ENCODE measurements at places on chromosomes 6 and 20. TPM values are rescaled to one million over a fixed set of nuclear protein-coding genes. Genes with fewer than 3 reads are reported as not detected.

GRCh38 chr20:59403261-59403961, 103.0 kb downstream of the EDN3 start:
- H3K4me1 ChIP-seq, result peaks cover 6% of the 10 kb centered on the region
- H3K27me3 ChIP-seq, result peaks cover 9% of the 10 kb centered on the region
- no peak overlapping the region for H3K27ac ChIP-seq
- H3K36me3 ChIP-seq, result no peaks in the 10 kb centered on the region
- peak; percentile 75 for DNase-seq

DNA sequence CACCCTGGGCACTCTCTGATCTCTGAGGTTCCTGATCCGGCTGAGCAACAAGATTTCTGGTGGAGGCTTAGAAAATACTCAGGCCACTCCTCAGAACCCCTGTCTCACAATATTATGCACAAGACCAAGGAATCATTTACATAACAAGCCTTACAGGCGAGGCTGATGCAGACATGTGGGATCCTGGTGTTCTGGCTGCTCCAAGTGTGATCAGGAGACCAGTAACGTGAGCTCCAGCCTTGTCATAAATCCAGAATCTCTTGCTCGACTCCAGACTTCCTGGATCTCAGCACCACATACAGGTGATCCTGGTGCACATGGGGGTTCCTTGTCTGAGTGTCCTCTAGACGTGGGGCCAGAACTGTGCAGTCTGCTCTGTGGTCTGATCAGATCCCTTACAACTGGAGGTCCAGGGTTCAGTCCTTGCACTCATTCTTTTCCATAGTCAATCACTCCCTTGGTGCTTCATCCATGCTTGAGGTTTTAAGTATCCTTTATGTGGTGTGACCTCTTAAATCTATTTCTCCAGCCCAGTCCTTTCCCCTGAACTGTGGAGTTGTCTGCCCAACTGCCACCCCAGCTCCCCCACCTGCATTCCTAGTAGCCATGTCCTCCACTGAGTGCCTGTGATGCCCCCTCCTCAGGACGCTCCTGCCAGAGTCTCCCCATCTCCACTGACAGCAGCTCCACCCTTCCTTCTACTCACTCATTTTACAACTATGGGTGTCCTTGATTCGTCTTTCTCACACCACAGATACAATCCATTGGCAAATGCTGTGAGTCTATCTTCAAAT, 5.1 kb downstream of the HLA-C start:
- H3K4me1 ChIP-seq, result no peaks in the 10 kb centered on the region
- no peaks in the 10 kb centered on the region for H3K27me3 ChIP-seq
- H3K36me3 ChIP-seq, result no peaks in the 10 kb centered on the region
- H3K4me3 ChIP-seq, result no peak overlapping the region
- no peak overlapping the region for H3K27ac ChIP-seq
- no peak for DNase-seq

DNA sequence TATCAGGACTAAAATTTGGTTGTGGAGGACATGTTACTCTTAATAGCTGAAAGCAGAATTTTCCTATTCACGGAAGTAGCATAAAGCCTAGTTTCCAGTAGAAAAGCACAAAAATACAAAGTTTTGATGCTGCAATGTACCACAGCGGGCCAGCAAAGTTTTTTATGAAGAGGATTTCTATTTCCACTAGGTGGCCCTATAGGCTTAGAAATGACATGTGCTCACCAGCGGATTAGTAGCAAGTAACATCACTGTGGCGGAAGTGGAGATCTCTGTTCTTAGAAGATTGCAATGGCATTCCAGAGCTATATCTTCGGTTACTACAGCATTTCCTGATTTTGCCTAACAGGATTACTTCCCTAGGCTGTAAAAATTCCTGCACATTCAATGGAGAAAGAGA, 1219.0 kb upstream of the EYS start:
- no peak for DNase-seq
- H3K27ac ChIP-seq, result no peak overlapping the region
- no peak overlapping the region for H3K4me3 ChIP-seq
- H3K27me3 ChIP-seq, result no peaks in the 10 kb centered on the region
- no peaks in the 10 kb centered on the region for H3K4me1 ChIP-seq
- no peaks in the 10 kb centered on the region for H3K36me3 ChIP-seq

- H3K36me3 ChIP-seq, result no peaks in the 10 kb centered on the region
- H3K4me3 ChIP-seq, result no peak overlapping the region
- no peak overlapping the region for H3K27ac ChIP-seq
- H3K27me3 ChIP-seq, result no peaks in the 10 kb centered on the region
Measured at GRCh38 chr6:22053391-22053997, 243.3 kb downstream of the PRL start.

GRCh38 chr6:33073431-33073871, at the start of gene HLA-DPA1:
Gene HLA-DPA1, minus strand, starts transcription at chr6:33073649.
- peak within 1 kb of the TSS; percentile 19 for H3K4me3 ChIP-seq
- H3K27me3 ChIP-seq, result no peaks in the 10 kb centered on the region
- peaks cover 7% of the 10 kb centered on the region for H3K36me3 ChIP-seq
- no peaks in the 10 kb centered on the region for H3K4me1 ChIP-seq

DNA sequence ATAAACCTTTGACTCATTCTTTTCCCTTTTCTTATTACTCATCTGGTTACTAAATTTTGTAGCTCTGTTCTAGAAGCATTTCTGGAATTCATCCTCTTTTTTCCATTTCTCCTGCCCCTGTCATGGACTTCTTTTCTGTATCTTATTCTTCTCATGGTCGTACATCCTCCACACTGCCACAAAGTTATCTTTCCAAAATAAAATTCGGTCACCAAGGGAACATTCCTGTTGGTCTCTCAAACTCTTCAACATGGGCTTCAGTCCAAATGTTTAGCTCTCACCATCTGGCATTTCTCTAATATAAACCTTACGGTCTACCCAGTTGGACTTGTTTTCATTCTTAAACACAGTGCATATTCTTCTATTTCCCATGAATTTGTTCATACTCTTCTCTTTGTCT, 428.8 kb upstream of the ID4 start:
- H3K4me1 ChIP-seq, result no peaks in the 10 kb centered on the region
- H3K27me3 ChIP-seq, result no peaks in the 10 kb centered on the region
- H3K27ac ChIP-seq, result no peak overlapping the region
- no peak overlapping the region for H3K4me3 ChIP-seq

DNA sequence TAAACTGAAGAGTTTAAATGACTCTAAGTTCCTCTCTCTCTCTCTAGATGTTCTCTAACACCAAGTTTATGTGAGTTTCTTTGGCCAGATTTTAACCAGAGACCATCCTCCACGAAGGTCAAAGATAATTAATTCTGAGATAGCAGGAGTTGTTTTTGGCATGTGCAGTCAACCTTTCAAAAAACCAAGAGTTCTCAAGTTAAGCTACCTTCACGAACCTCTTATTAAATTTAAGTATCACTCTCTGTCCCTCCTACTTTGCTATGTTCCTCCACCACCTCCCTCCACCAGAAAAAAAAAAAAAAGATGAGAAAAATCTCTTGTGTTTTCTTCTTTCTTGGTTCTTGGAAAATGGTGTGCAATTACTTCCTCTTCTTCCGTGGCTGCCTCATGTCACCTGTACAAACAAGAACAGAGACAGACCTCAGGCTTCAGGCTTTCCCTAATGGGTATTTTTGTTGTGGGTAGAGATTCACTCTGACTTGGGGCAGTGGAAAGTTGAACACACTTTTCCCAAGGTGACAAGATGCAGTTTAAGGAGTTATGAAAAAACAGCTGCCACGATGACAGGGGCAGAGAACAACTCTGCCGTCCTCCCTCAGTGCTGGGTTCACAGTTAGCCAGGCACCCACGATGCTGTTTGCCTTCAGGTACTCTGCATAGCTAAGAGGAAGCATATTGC, 64.3 kb downstream of the ADTRP start:
- H3K27ac ChIP-seq, result no peak overlapping the region
- peaks cover 18% of the 10 kb centered on the region for H3K4me1 ChIP-seq
- no peak overlapping the region for H3K4me3 ChIP-seq
- H3K36me3 ChIP-seq, result no peaks in the 10 kb centered on the region
- no peaks in the 10 kb centered on the region for H3K27me3 ChIP-seq

DNA sequence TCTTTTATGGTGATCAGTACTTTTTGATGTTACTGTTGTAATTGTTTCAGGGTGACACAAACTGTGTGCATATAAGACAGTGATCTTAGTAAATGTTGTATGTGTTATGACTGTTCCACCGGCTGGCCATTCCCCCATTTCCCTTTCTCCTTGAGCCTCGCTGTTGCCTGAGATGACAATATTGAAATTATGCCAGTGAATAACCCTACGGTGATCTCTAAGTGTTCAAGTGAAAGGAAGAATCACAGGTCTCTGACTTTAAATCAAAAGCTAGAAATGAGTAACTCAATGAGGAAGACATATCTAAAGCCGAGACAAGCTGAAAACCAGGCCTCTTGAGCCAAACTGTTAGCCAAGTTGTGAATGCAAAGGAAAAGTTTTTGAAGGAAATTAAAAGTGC, 32.3 kb downstream of the TULP4 start:
- H3K4me1 ChIP-seq, result no peaks in the 10 kb centered on the region
- no peaks in the 10 kb centered on the region for H3K36me3 ChIP-seq
- no peak overlapping the region for H3K4me3 ChIP-seq
- H3K27me3 ChIP-seq, result no peaks in the 10 kb centered on the region
- no peak overlapping the region for H3K27ac ChIP-seq

DNA sequence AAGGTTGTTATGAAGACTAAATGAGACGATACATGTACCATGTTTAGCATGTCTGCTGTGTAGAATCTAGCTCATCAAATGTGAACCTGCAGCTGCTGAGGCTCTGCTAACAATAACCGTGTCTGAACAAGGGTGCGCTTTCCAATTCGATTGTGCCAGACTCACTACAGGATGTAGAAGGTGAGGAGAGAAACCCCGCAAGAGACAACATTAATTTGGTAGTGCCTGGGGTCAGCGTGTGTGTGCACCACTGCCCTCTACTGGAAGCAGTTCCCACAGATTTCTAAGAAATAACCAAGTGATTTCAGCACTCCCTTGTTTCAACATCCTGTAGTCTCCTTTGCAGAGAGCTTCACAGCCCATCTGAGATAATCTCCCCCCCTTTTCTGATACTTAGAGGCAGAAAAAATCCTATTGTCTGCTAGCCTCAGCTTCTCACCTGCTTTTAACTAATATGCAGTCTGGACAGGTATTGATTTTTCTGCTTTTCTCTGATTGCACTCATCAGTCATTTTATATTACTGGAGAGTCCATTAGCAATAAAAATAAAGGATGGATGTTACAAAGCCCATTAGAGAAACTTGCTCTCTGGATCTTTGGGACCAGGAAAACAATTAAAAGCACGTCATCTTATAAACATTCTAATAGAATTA, 96.7 kb upstream of the BACH2 start:
- no peaks in the 10 kb centered on the region for H3K36me3 ChIP-seq
- H3K4me3 ChIP-seq, result no peak overlapping the region
- H3K27ac ChIP-seq, result no peak overlapping the region
- H3K4me1 ChIP-seq, result no peaks in the 10 kb centered on the region
- no peaks in the 10 kb centered on the region for H3K27me3 ChIP-seq
- DNase-seq, result no peak

DNA sequence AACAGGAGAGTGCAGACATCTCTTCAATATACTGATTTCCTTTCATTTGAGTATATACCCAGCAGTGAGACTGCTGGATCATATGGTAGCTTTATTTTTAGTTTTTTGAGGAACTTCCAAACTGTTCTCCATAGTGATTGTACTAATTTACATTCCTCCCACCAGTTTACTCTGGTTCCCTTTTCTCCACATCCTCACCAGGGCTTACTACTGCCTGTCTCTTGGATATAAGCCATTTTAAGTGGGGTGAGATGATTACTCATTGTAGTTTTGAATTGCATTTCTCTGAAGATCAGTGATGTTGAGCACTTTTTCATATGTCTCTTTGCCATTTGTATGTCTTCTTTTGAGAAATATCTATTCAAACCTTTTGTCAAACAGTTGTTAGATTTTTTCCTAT, 64.9 kb upstream of the HMGCLL1 start:
- H3K4me3 ChIP-seq, result no peak overlapping the region
- no peak for DNase-seq
- H3K36me3 ChIP-seq, result no peaks in the 10 kb centered on the region
- no peaks in the 10 kb centered on the region for H3K4me1 ChIP-seq
- no peaks in the 10 kb centered on the region for H3K27me3 ChIP-seq

DNA sequence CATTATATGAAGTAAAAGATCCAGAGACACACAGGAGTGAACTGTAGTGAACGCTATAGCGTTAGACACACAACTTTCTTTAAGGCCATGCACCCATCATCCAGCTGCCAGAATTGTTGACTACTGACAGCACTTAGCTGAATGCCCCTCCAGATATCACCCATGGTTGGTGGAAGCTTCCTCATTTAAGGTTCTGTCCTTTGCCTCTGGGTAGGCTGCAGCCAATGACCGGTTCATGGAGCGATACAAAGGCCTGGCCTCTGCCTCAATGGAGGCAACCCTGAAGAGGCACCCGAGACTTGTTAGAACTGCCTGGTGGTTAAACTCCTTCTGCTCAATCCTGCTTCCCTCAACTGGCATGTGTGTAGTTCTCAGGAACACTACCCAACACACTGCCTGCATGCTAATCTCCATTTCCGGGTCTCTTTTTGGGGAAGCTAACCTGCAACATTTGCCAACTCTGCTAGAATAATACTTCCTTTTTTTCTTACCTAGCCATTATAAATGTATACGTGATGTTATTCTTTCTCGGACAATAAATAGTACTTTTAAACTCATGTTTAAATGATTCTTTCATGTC, 49.8 kb upstream of the THEMIS start:
- H3K27me3 ChIP-seq, result no peaks in the 10 kb centered on the region
- no peak overlapping the region for H3K4me3 ChIP-seq
- no peak overlapping the region for H3K27ac ChIP-seq
- no peak for DNase-seq
- H3K36me3 ChIP-seq, result no peaks in the 10 kb centered on the region

GRCh38 chr20:53751620-53752318, 158.1 kb upstream of the ZNF217 start:
- H3K4me1 ChIP-seq, result peaks cover 6% of the 10 kb centered on the region
- peak overlapping the region; percentile 71 for H3K27ac ChIP-seq
- no peak for DNase-seq
- no peak overlapping the region for H3K4me3 ChIP-seq

The LTB gene
- total RNA-seq, result 0.30 TPM

The BAG2 gene
- total RNA-seq, result 12.2 TPM

The SPTLC3 gene
- total RNA-seq, result 7.9 TPM

The CCR6 gene
- not detected for total RNA-seq

The ABCF1 gene
- total RNA-seq, result 49.0 TPM

The KLC4 gene
- 31.2 TPM for total RNA-seq

The CEP250 gene
- total RNA-seq, result 11.6 TPM

The F13A1 gene
- 51.4 TPM for total RNA-seq

The PACRG gene
- total RNA-seq, result 13.2 TPM

The FNDC1 gene
- total RNA-seq, result 7.5 TPM

The SLC35A1 gene
- total RNA-seq, result 7.9 TPM

Measured in heart left ventricle (tissue), 16 donors.